ENCODE measurements at places on chromosomes 2 and 18.
A peak's percentile ranks its signal among the peaks of the same experiment; 100 is the strongest.

GRCh38 chr2:103138123-103138901, 376.5 kb downstream of the TMEM182 start:
- no peak for DNase-seq

GRCh38 chr2:65292461-65293011, 64.9 kb downstream of the ACTR2 start:
- peak; percentile 88 for DNase-seq

DNA sequence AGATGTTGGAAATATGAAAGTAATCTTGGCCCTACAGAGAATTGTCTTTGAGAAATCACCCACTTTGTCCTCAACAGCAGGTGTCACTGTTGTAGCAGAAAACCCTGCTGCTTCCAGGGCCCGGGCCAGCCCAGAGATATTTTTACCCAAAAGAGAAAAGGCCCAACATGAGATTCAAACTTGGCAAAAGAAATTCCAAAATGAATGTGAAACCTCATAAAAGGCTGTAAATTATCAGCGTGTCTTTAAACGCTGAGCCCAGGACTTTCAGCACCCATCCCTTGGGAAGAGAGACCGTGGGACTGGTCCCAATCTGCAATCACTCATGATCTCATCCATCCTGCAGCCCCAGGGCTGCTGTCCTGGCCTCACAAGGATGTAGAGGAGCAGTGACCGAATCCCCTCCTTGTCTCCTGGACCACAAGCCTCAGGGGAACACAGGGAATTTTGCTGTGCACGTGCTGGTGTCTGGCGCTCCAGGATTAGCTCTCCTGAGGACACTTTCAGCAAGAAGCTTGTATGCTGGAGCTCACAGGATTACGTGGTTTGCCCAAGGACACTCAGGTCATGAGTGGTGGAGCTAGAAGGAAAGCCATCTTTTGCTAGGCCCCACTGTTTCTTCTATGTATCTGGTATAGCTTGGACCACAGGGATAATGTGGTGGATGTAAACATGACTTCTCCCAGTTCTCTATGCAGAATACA, 202.1 kb downstream of the RNF144A start:
- peak; percentile 16 for DNase-seq

DNA sequence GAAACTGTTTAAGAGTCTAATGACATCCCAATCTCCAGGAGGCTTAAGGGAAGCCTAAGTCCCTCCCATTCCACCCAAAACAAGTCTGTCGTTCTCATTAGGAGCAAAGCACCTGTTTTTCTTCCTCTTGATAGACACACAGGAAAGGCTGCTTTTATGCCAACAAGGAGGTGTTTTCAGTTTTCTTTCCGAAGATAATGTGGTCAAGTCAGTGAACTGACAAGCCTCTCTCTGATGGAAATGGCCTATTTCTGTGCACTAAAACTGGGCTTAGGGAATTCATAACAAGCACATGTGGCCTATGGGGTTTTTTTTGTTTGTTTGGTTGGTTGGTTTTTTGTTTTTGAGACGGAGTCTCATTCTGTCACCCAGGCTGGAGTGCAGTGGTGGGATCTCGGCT, 36.2 kb downstream of the FBLN7 start:
- DNase-seq: no peak

DNA sequence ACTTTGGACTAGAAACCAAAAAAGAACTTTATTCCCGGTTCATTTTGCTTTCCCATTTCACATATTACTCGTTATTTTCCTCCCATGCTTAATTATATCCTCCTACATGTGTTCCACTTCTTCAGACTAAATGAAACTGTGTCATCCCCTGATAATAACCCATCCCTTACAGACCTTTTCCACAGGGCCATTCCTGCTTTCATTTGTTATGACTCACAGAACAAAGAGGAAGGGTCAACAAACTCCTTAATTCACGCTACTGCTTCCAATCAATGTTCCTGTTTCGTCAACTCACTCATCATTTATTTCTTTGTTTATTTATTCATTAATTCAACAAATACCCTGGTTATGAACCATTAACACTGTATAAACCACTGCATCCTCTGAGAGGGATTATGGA, 104.5 kb downstream of the ZEB2 start:
- DNase-seq: no peak

GRCh38 chr2:8098476-8099266, 583.2 kb upstream of the ID2 start:
- DNase-seq: no peak

- no peak for DNase-seq
These were observed 21.6 kb downstream of the HAT1 start for GRCh38 chr2:171943869-171944268.

GRCh38 chr2:230987137-230988020, 8.5 kb upstream of the SPATA3 start:
- DNase-seq: peak; percentile 75

- DNase-seq: no peak
These were observed 99.2 kb upstream of the FOSL2 start for GRCh38 chr2:28293416-28293815.

DNA sequence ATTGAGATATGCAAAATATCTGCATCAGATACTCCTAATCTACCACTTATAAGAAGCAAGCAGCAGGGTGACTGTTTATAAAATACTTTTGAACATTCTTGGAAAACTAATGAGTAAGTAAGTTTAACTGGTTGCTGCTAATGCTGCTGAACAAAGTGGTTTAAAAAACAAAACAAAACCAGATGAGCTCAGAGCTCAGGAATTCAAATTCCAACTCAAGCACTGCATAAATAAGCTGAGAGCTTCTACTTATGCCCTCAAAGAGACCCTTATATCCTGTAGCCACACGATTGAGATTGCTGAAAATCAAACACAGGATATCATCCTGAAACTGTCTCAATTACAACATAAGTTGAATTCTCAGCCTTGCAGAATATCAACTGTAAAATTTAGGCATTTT, 62.3 kb upstream of the NYAP2 start:
- no peak for DNase-seq

GRCh38 chr18:61949946-61950345, 57.1 kb upstream of the RNF152 start:
- no peak for DNase-seq

DNA sequence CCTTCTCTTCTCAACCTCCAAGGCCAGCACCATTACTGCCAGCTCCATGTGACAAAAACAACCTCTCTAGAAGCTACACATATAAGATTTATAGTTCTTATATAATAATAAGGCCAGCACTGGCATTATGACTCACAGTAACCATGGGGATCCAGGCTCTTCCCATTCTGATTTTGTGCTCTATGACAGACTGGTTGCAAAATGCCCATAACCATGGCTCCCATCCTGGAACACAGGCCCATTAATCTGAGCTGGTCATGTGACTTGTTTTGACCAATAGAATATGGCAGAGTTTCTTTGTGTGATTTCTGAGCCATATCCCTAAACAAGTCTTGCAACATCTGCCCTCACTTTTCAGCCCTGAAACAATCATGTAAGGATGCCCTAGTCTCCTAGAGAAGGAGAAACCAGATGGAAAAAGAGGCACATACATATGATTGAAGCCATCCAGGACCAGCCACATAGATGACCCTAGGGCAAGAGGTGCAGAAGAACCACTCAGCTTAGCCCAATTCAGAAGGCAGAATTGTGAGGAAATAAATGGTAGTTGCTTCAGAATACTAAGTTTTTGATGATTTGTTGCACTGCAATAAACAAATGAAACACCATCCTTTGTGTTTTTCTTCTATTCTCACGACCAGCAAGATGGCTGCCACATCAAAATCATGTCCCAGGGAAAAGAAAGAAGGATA, 173.9 kb downstream of the SUCLG1 start:
- no peak for DNase-seq

GRCh38 chr2:98924038-98924830, 11.8 kb downstream of the CRACDL start:
- peak; percentile 5 for DNase-seq

- DNase-seq: no peak
These were observed 60.8 kb downstream of the MOB4 start for GRCh38 chr2:197576631-197577030.

GRCh38 chr2:3594493-3595281, at the start of gene COLEC11:
Gene COLEC11 (plus strand): TSS chr2:3595112. CDS start chr2:3604341, 9,229 bp downstream.
- no peak for DNase-seq

DNA sequence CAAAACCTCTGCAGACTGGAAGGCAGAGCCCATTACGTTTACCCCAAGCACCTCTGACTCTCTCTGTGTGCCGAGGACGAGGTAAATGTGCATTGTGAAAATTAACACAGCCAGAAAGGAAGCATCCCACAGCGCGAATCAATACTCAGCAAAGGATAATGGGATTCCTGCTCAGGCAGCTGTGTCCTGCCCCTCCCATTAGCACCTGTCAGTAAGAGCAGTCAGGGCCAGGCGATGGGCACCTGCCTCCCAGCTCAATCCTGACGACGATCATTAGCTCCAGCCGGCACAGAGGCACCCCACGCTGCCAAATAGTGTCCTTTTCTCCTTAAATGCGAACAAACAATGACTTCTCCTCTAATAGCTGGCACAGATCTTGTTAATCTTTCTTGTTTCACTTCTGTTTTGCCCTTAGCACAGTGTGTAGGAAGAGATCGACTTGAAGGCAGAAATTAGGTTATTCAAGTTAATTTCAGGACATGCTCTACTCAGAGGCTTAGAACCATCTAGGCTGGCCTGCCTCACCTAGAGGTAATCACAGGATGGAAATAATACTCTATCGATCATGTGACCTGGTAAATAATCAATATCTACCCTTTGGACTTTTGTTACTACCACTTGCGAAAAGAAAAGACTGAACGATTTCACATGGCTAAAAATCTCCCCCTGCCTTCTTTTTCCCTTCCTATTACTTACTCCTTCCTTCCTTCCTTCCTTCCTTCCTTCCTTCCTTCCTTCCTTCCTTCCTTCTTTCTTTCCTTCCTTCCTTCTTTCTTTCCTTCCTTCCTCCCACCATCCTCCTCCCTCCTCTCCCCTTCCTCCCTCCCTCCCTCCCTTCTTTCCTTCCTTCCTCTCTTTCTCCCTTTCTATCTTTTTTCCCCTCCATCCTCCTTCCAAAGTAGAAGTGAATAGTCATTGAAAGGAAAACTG, 487.9 kb upstream of the ID2 start:
- DNase-seq: peak; percentile 96

- no peak for DNase-seq
These were observed 134.2 kb downstream of the KCNJ3 start for GRCh38 chr2:154832711-154833110.

GRCh38 chr2:231632559-231633142, 40.0 kb downstream of the TEX44 start:
- no peak for DNase-seq

DNA sequence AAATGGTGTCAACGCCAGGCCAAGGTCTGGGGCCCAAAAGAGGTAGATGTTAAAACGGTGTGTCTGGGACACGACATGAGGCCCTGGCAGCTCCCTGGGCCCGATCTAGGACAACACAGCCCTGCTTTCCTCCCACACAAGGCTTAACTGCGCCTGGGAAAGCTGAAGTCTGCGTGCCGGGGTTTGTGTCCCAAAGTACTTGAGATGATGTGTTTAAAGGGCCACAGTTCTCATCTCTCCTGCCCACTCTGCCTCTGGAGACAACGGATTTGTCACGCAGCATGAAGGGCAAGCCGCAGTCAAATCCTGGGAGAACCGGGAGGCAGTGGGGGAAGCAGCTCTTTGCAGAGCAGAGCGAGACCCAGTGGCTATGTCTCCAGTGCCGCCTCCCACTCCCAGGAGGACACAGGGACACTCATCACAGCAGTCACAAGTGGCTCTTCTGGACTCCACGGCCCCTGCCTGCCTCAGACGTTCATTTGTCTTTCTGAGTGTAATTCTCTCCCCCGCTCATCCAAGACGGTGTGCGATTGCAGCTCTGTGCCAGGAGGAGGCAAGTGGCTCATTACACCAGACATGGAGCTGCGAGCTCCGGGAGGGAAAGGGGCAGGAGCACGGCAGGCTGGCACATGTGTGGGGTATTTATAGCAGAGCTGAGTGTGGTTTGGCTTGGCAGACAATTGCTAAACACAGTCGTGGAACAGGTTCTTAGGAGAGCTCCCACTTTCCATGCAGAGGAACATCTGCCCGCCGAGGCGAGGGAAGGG, 57.7 kb upstream of the SEMA4C start:
- peak; percentile 73 for DNase-seq

DNA sequence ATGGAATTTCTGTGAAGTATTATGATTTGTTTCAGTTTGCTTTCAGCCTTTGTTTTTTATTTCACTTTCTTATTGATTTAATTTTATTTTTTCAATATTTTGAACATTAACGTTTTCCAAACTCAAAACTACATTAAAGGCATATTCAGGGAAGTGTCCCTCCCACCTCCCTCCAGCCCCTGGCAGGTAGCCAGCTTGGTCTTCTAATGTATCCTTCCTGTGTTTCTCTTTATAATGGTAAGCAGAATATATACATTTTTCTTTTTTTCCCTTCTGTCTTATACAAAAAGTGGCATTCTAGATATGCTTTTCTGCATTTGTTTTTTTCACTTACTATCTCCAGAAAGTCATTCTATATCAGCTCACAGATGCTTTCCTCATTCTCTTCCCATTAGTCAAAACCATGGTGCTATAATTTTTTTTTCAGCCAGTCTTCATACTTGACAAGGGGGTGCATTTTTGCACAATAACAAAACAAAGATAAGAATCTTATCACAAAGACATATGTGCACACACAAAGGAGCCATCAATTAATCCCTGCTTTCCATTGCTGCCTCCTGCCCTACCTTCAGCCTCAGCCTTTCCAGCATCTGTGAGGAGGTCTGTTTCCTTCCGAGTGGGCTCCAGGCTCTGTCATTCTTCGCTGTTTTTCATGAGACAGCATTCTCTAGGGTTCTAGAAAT, 33.7 kb upstream of the TMEM177 start:
- no peak for DNase-seq

DNA sequence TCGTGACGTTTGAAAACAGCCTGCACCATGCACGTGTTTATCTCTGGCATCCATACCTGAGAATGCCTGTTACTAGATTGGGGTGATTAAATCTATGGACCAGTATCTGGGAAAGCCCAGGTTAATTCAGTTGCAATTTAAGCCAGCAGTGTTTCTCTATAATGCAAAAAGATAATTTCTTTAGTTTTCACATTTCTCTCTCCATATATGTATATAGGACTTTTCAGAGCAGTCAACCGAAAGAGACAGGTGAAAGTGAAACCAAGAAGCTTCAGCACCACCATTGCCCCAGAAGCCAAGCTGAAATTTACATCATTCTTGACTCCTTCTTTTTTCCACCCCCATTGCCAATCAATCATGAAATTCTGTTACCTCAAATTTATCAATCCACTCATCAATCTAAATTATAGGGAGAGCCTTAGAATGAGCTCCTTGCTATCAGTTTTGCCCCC, 2.7 kb upstream of the LRP2 start:
- DNase-seq: peak; percentile 39

GRCh38 chr18:9835825-9836224, 49.9 kb upstream of the TXNDC2 start:
- peak; percentile 76 for DNase-seq
